ENCODE measurements at places on chromosomes 16 and 17.

DNA sequence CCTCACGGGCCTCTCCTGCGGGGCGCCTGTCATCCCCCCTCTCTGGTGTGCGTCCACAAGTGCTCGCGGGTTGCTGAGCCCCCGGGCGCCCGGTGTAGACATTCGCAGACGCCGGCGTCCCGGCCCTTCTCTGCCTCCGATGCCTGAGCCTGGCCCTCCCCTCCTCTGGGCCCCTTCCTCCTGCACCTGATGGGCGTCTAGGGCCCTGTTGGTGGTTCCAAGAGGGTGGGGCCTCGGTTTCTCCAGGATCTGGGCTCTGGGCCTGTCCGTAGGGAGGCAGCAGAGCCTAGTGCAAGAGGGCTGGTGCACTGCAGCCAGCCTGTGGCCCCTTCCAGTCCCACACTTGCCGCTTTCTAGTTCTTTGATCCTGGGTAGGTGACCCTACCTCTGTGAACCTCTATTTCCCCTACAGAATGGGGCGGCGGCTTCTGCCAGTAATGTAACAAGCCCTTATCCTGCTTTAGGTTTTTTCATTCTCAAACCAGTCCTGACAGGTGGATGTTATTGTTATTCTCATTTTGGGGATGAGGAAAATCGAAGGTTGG, 623 bp downstream of the E4F1 start:
- DNase-seq: peak; percentile 35

DNA sequence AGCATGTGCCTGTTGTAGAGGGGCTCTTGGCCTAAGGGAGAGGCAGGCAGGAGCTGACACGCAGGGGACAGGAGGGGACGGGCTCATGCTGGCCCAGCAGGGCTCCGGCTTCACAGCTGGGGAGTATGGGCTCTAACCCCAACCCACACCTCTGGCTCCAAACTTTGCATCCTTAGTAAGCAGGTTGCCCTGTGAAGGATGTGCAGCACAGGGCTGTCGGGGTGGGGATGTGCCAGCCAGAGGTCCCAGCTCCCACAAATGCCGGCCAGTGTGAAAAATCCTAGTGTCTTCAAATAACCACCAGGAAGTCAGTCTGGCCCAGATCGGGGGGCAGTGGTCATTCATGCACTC, 14.0 kb upstream of the FAM83G start:
- no peak for DNase-seq

DNA sequence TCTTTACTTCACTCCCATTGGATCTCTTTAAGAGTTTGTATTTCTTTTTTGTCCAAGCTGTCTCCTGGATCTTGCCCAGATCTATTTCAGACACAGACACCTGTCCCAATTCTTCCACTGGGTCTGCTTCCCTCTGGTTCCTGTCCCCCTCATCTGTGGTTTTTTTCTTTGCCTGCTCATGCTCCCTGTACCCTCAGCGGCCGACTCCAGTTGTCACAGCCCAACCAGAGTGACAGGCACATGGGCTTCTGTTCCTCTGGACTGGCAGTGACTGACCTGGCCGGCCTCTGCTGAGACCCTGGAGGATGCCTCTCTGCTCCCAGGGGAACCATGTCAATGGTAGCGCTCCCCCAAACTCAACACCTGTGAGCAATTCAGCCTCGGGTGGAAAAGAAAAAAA, 142.6 kb downstream of the WSCD1 start:
- no peak for DNase-seq

DNA sequence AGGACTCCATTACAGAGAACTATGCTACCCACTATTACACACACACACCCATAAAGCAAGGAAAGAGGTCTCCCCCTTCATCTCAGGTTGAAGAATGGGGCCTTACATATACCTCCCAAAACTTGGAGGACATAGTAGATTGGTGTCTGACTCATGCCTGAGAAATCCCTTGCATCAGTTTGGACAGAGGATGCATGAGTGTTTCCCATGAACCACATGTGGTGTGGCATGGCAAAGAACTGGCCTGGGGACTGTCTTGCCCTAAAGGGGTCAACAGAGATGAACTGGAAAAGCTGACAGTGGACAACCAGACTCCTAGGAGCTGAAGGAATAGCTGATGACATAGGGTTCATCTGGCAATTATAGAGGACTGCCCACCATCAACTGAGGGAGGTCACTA, 54.0 kb downstream of the DYNLRB2 start:
- no peak for DNase-seq

- no peak for DNase-seq
Observed at GRCh38 chr16:87131061-87131995, 185.9 kb downstream of the C16orf95 start.

DNA sequence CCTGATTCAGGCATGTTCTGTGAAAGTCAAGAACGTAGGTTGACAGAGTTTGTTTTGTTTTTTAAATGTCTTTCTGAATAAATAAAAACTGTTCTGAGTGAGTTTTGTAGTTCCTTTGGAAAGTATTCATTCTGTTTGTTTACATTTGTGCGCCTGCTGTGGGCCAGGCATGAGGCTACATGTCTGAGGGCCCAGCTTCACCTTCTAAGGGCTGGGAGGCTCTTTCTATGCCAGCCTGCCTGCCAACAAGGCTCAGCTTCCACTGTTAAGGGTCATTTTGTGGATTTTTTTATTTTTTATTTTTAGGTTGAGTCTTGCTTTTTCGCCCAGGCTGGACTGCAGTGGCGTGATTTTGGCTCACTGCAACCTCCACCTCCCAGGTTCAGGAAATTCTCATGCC, 6.1 kb downstream of the WWOX start:
- no peak for DNase-seq

- DNase-seq: no peak
Observed at GRCh38 chr17:38885044-38885727, 15.3 kb downstream of the LASP1 start.

GRCh38 chr17:35917519-35918213, 12.9 kb downstream of the RDM1 start:
- DNase-seq: no peak

GRCh38 chr17:77354670-77355455, 214.1 kb downstream of the SEC14L1 start:
- no peak for DNase-seq

DNA sequence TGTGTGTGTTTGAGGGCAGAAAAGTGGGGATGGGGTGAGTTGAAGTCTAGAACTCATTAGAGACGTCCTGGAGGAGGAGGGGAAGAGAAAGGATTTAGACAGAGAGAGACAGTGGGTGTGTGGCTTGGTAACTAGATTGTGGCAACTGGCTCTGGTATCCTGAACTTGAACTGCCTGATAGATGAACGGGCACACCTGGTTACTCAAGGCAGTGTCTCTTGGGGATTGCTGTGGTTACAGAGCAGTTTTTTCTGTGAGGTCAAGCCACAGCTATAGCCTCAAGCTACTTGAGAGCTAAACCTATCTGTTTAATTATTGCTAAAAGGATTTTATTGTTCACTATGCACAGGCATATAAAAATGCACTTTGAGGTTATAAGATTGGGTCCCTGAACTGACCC, 29.8 kb upstream of the MYH2 start:
- DNase-seq: no peak

DNA sequence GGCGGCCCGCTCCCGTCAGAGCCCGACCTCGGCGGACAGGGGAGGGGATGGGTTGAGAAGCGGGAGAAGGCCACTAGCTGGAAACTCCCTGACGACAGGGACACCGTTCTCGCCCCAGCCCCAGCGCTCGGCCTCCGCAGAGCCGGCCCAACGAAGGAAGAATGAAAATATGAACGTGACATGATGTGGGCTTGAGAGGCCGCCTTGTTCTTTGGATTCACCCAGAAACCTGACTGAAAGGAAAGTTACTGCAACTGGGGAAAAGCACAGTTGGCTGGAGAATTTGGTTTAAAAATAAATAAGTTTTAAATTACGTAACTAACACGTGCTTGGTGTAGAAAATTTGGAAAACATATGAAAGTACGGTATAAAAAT, 21.1 kb downstream of the NPTX1 start:
- DNase-seq: no peak

GRCh38 chr17:9612006-9612405, 33.3 kb upstream of the USP43 start:
- DNase-seq: no peak

- no peak for DNase-seq
Observed at GRCh38 chr17:82013341-82013740, 9.3 kb downstream of the CENPX start.

DNA sequence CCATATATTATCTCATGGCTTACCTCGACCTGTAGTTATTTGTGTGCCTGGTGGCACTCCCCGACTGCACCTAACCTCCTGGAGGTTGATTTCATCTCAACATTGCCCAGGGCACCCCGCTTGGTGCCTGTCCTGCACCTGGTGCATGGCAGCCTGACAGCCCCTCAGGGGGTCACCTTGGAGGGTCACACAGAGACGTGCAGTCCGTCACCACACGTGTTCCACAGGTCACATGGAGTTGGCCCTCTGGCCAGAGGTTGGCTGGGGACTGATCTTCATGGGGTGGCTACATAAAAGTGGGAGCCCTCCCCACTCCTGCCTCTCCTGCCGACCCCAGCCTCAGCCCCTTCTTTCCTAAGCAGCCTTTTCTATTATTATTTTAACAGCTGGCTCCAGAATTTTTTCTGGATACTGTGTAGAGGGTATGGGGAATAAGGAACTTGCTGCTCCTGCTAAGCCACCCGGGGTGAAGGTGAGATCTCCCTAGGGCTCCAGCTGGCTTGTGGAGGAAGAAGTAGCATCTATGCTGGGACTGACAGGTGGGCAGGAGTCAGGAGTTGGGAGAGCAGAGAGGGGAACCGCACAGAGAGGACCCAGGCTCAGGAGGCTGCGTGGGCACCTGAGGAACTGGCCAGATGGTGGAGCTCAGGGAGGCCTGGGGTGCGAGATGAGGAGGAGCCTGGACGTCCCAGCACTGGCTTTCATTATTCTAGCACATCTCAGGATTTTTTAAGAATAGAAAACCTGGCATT, 12.5 kb upstream of the NKD1 start:
- no peak for DNase-seq

- no peak for DNase-seq
Observed at GRCh38 chr17:5661491-5662125, 77.3 kb upstream of the NLRP1 start.

DNA sequence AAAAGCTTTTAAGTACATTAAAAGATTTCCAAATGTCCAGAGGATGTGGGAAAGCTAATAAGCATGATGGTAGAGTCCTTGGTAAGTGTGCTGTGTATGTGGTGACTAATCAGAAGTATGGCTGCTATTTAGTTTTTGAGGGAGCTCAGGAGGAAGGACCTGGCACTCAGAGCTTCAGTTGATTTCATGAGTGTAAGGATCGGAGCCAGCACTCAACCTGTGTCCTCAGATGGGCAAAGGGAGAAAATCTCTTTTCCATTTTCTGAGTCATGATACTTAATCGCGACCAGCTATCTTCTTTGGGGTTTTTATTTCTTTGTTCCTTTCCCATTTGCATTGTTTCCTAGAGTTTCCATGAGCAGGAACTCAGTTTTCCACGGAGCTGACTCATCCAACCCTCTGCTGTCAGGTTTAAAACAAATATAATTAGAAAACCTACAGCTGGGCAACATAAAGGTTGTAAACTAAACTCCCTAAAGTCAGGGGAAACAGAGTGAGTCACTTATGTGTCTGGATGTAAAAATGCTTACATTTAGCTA, 125.4 kb downstream of the MAP2K6 start:
- DNase-seq: no peak

GRCh38 chr17:54900457-54901229, at the start of gene TOM1L1:
TSS of gene TOM1L1 (plus strand) at chr17:54900852. CDS start at chr17:54900866, 14 bp downstream.
- DNase-seq: peak; percentile 72

DNA sequence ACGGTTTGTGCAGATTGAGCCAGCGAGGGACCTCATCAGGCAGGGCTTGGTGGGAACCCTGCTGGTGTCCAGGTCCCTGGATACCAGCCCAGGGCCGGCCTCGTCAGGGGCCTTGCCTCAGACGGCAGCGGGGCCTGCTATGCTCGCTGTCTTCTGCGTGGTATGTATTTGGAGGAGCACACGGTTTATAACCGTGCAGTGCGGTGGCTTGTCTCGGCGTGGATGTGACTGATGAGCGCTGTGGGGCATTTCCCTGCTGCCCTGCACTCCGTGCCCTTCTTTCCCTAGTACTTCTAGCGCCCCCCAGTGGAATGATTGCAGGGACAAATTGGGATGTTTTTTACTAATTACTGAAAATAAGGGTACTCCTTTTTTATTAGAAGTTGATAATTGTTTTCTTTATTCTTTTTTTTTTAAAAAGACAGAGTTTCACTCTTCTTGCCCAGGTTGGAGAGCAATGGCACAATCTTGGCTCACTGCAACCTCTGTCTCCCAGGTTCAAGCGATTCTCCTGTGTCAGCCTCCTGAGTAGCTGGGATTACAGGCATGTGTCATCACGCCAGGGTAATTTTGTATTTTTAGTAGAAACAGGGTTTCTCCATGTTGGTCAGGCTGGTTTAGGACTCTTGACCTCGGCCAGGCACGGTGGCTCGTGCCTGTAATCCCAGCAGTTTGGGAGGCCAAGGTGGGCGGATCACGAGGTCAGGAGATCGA, 15.3 kb downstream of the TBCD start:
- no peak for DNase-seq

DNA sequence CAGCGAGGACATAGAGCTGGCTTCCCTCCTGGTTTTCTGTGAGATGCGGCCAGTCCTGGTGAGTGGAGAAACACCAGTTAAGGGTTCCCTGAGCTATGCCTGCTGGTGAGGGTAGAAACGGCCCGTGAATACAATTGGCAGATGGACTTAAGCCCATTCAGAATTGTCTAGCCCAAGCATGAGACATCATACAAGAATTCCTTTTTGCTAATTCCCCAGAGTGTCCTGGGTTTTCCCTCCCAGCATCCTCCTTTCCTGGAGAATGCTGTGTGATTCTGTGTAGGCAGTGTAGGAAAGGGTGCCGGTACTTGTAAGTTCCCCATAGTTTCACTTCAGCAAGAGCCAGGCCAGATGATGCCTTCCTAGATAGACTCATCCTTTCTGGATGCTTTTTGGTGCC, 65.1 kb downstream of the SDR42E1 start:
- DNase-seq: no peak

DNA sequence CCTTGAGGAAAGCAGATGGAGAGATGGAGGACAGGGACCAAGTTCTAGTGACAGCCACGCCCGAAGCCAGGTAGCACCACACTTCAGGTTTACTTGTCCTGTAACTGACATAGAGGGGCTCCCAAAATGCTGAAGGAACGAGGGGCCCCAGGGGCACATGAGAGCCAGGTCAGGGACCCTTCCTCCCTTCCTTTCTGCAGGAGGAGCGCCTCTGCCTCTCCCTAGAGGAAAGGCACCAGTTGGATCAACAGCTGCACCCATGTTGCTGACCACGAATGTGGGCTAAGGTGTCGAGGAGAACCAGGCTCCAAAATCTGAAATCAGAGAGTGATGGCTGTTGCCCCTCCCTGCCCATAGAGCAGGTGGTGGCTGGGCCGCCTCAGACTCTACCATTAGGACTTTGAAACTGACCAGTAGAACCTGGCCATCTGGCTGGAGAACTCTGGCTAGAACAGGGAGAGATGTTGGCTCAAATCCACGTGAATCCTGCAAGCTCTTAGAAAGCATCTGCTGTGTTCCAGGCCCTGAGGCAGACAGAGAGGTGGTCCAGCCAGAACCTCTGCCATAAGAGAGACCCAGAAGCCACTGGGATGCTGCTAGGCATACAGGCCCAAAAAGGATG, 218.8 kb downstream of the KATNIP start:
- no peak for DNase-seq

DNA sequence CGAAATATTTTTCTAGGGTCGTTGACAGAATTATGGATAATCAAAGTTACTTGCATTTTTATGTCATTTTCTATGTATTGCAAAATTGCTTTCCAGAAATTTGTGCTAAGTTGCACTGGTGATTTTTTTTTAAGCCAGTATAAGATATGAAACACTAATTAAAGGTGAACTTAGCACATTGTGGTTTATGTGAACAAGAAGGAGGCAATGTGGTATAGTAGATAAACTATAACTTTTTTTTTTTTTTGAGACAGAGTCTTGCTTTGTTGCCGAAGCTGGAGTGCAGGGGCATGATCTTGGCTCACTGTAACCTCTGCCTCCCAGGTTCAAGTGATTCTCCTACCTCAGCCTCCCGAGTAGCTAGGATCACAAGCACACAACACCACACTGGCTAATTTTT, 13.2 kb downstream of the DGKE start:
- DNase-seq: no peak

Data from NCI-H187 (cell line).